MCF 10A (cell line): ENCODE measurements at places on chromosomes 7 and 10.
A peak's percentile ranks its signal among the peaks of the same experiment; 100 is the strongest.

DNA sequence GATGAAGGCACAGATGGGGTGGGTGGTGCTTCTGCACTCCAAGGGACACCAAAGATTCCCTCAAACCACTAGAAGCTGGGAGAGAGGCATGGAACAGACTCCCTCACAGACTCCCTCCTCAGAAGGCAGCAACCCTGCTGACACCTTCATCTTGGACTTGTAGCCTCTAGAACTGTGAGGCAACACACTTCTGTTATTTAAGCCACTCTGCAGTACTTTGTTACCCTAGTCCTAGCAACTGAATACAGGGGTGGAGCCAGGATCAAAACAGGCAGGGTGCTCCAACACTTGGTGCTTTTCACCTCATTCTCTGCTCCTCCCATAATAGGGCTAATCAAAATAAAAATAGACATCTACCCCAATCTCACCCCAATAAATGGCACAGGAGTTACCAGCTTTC lies 2.3 kb upstream of the GSTO1 start:
- no peak for DNase-seq

DNA sequence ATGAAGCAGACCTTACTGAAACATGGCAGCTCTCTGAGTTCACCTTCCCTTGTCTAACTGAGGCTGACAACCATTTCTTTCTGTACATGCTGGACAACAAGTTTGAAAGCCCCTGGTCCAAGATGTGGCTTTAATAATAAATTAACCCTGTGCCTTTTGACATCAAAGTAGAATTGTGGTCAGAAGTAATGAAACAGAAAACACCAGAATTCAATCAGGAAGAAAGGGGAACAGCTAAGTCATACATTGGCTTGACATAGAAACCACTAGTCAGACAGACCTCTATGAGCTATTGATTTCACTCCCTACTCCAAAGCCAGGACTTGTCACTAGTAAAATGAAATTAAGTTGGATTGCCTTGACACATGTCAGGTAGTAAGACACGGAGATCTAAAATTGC lies 175.2 kb upstream of the ASAH2 start:
- DNase-seq, result no peak

- peak; percentile 10 for DNase-seq
These were observed 411.8 kb upstream of the MGMT start for GRCh38 chr10:129055225-129055624.

GRCh38 chr7:32539919-32540531 lies 44.7 kb downstream of the AVL9 start:
- DNase-seq, result no peak

DNA sequence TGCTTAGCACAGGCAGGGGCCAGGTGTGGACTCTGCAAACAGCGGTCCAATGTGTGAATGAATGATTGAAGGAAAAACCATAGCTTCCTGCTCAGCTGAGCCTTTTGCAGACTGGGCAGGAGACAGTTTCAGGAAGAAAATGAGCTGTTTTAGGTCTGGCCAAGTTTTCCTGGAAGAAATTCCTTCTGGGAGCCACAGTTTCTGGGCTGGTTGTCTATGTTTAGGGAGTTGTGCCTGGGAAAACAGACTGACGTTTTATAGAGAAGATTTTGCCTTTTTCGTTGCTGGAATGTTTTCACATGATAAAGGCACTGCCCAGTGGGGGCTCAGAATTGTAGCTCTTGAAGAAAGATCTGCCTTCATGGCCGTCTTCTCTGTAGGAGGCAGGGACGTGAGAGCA lies 255.1 kb downstream of the CCSER2 start:
- DNase-seq, result no peak

DNA sequence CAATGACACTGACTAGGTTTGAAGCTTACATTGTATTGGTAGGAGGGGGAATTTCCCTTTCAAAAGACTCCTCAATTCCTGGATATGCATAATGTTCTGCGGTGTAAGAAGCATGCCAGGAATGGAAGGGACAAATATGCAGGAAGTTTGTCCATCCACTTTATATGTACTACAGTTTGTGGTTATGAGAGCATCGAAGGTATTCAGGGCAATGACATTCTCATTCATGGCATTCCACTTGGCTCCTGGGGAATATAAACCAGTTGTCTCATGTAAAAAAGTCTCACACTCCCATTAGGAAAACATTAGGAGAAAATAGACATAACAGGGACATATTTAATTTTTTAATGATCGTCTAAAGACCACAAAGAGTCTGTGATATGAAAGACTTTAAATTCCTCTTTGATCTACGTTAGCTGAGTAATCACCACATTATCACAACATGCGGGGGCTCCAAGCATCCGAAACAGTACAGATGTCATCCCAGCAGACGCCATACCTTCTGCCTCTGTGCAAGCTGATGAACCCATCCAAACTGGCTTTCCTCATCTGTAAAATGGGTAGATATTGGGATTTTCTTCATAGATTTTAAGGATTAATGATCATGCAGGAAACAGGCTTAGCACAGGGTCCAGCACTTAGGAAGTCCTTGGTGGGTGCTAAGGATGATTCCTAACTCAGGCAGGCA lies 675.3 kb downstream of the INHBA start:
- DNase-seq, result peak; percentile 51

GRCh38 chr10:37226524-37226923 lies 101.1 kb downstream of the ANKRD30A start:
- DNase-seq, result no peak

GRCh38 chr7:29076631-29077030 lies 69.7 kb downstream of the CPVL start:
- DNase-seq, result no peak

GRCh38 chr10:57482259-57482658 lies 785.4 kb downstream of the IPMK start:
- no peak for DNase-seq

DNA sequence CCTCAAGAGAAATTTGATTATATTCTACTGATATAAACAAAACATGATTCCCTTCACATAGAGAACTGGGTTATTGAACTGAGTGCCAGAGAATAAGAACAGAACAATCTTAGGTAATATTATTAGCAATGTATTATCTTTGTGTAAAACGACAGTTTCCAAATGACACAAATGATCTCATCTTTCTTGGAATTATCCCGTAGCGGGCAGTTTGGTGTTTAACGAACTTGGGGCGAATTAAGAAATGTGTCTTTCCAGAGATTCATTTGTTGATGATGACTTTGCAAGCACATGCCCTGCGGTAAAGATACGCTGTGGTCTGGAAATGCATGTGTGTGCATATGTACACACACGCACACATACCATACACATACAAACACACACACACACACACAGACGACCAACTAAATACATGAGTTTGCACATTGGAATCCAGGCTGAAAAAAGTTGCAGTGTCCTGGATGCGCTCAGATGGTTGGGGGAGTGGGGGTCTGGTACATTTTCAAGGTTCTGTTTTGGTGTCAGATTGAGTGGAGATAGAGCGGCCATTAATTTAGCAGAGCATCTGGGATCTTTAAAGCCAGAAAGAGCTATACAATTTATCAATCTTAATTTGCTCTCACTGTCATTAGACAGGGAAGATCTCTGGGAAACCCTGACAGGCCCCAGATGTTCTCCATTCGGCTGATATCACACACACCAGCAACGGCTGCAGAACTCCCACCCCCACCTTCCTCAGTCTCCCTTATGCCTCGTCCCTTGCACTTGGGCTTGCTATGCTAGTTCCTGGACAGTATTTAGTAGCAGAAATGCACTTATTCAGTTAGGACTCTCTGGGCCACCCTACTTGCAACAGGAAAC lies 112.4 kb upstream of the FAM171A1 start:
- DNase-seq, result no peak

DNA sequence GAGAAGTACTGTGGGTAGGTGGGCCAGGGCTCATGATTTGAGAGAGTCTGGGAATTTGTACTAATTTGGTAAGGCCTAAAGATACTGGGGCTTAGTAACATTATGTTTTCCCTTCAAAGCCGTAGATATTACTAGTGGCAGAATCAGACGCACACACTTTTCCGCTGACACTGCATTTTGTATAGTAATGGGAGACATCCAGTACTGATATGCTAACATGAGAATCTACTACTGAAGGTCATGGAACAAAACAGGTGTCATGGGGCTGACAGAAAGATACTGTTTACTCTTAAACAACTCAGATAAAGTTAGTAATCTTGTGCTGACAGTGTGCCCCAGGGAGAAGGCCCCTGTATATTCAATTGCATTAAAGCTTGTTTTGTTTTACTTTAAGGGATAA lies 11.1 kb upstream of the GIMAP7 start:
- no peak for DNase-seq

- DNase-seq, result peak; percentile 13
These were observed 156.4 kb upstream of the FGFR2 start for GRCh38 chr10:121754666-121755065.

DNA sequence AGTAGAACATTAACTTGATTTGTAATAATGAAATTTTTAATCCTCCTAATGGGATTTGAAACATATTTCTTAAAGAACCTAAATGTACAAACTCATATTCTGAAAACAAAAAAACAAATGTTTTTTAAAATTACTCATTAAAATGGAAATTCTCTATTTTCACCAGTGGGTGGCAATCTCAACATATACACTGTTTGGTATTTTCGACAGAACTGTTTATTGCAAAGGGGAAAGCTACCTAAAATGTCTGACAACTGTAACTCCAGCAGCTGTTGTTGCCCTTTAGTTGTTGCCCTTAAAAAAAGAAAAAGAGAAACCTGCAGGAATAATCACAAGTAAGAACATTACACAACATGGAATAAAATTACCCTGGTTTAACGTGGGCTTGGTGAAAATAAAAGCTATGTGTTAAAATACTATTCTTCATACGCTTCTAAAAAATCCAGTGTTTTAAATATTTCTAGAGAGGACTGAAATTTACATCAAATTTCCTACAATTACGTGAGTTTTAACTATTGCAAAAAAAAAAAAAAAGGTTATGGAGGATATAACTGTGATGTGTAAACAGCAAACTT lies 54.5 kb downstream of the COL1A2 start:
- DNase-seq, result peak; percentile 47

GRCh38 chr7:150964593-150965111 lies 13.5 kb downstream of the KCNH2 start:
- no peak for DNase-seq

GRCh38 chr7:141976524-141977245 lies 3.1 kb upstream of the TAS2R38 start:
- DNase-seq, result no peak

DNA sequence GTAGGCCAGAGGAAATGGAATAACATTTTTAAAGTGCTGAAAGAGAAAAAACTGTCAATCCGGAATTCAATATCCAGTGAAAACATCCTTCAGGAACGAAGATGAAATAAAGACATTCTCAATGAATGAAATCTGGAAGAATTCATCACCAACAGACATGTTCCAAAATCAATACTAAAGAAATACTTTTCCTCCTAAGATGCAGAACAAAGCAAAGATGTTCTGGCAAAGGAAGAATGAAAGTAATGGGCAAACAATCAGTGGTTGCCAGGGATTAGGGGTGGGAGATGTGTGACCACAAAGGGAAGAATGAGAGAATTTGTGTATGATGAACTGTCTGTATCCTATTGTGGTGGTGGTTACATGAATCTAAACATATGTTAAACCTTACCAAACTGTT lies 52.8 kb upstream of the EEPD1 start:
- no peak for DNase-seq

DNA sequence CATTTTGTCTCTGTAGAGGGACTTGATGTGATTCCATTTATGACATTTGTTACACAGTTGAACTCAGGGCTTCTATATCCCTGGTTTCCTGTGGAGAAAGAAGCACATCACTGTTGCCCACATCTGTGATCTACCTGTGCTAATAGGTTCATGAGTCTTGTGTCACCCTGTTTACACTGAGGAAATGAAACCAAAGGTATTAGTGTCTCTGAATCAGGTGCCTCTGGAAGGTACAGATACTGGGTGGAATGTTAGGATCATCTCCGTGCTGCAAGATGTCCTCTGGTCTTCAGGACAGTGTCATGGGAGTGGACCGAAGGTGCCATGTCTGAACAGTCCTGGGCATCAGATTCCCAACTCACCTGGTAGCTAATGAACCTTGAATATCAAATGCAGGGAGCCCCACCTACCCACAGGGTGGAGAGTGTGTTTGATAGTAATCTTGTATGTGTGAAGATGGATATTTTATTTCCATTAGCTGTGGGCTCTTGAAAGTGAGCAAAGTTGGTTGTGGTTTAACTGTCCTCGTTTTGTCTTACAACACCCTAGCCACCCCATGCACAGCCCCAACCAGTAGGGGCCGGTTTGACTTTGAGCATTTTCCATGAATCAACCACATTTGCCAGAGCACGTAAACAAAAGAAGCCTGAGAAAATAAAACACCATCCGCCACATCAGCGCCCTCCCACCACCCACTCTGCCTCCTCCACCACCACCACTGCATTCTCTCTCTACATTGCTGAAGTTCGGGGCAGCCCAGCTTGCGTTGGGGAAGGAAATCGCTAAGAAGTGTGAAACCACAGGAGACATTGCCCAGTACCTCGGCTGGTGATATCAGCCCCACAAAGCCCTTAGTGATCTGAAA lies 40.7 kb downstream of the TARP start:
- no peak for DNase-seq

DNA sequence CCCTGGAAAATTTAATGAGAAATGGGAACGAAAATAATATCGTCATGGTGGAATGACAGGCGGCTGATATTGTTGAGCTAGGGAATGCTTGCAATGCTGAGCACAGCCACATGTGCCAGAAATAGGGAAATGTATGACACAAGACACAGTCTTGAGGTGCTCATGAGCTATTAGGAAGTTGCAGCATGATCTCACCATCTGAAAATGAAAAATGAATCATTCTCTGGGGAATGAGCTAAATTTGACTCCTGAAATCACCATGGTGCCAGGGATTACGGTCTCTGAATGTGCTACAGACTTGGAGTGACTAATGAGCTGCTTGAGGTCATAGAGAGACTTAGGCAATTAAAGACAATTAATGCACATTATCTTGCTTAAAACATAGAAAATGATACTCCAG lies 845.0 kb downstream of the CNTNAP2 start:
- DNase-seq, result peak; percentile 56

DNA sequence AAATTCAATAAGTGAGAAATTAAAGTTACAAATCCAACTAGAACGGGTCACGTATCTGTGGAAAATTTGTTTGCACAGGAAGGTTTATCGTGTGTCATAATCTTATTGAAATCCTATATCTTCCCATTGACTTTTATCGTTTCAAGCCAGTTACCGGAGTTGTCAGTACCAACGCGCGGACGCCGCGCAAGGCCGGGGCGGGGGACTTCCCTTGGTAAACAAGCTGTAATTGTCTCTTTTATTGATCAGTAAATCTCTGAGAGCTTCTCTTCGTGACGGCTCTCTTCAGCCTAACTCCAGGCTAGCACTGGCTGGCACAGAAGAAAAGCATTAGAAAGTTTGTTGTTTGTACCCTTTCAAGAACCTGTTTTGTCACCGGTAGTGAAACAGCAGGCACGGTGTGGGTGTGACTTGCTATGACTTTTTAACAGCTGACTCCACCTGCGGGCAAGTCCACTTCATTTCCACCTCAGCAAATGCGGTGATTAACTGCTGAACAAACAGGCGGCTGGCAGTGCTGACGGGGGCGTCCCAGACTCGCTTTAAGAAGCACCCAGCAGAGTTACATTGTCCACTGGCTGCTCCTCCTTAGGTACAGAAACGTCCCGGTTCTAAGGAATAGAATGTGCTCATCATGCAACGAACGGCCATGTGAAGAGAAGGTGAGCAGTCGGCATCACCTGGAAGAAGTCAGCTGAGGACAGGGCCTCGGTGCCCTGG lies 215.8 kb downstream of the MAD1L1 start:
- DNase-seq, result no peak
